Dermis blood vessel endothelial cell (primary cell): ENCODE measurements at places on chromosomes 1 and 21. TPM values are rescaled to one million over a fixed set of nuclear protein-coding genes. Genes with fewer than 3 reads are reported as not detected.

KRTAP13-2 gene
- not detected in 2 replicates for total RNA-seq

SUSD4 gene
- total RNA-seq: 0.05 and 0.17 TPM in 2 replicates

CFHR3 gene
- total RNA-seq: not detected in 2 replicates

CFHR5 gene
- total RNA-seq: not detected in 2 replicates

CAMK2N1 gene
- total RNA-seq: 3.7 and 7.8 TPM in 2 replicates

TATDN3 gene
- 7.8 and 12.1 TPM in 2 replicates for total RNA-seq

KISS1 gene
- 0.14 TPM in 1 of 2 replicates, not detected in the other for total RNA-seq

SMYD2 gene
- total RNA-seq: 160 and 174 TPM in 2 replicates

FMO2 gene
- total RNA-seq: 0.05 TPM in 1 of 2 replicates, not detected in the other

SPSB1 gene
- 19.6 and 35.8 TPM in 2 replicates for total RNA-seq

C1orf52 gene
- 24.2 and 24.5 TPM in 2 replicates for total RNA-seq

ST6GALNAC5 gene
- not detected in 2 replicates for total RNA-seq

RGS13 gene
- not detected in 2 replicates for total RNA-seq

ERICH3 gene
- total RNA-seq: under 0.01 TPM in 1 of 2 replicates, not detected in the other

PTGFRN gene
- 71.8 and 76.4 TPM in 2 replicates for total RNA-seq

TACSTD2 gene
- 43.9 and 48.0 TPM in 2 replicates for total RNA-seq

OR6K3 gene
- total RNA-seq: not detected in 2 replicates

SMIM1 gene
- total RNA-seq: 0.56 and 1.5 TPM in 2 replicates

CELA2B gene
- not detected in 2 replicates for total RNA-seq

CFAP141 gene
- not detected in 2 replicates for total RNA-seq

DEPDC1 gene
- 12.6 and 39.3 TPM in 2 replicates for total RNA-seq

OLIG2 gene
- not detected in 2 replicates for total RNA-seq

LENEP gene
- not detected in 2 replicates for total RNA-seq

IRF6 gene
- total RNA-seq: 1.0 and 2.4 TPM in 2 replicates

LRRN2 gene
- 0.05 and 0.17 TPM in 2 replicates for total RNA-seq

TRIM46 gene
- total RNA-seq: 4.1 and 4.7 TPM in 2 replicates

CNN3 gene
- 578 and 589 TPM in 2 replicates for total RNA-seq

LRRC40 gene
- 28.2 and 36.6 TPM in 2 replicates for total RNA-seq

OR2T29 gene
- not detected in 2 replicates for total RNA-seq

MMEL1 gene
- 2.0 and 5.4 TPM in 2 replicates for total RNA-seq

B3GALT5 gene
- under 0.01 and 0.05 TPM in 2 replicates for total RNA-seq

KCNE2 gene
- total RNA-seq: not detected in 2 replicates

AMY2B gene
- total RNA-seq: 0.51 and 1.4 TPM in 2 replicates

TMEM269 gene
- total RNA-seq: not detected in 2 replicates

HSPB7 gene
- total RNA-seq: not detected in 2 replicates

SDC3 gene
- total RNA-seq: 22.0 and 55.3 TPM in 2 replicates

PRR9 gene
- total RNA-seq: not detected in 2 replicates

TRIM58 gene
- 0.17 and 0.37 TPM in 2 replicates for total RNA-seq

EPHA2 gene
- 121 and 192 TPM in 2 replicates for total RNA-seq
